HS-27A (cell line): ENCODE measurements at places on chromosomes 7 and 10.

GRCh38 chr7:71482284-71482683 lies 350.3 kb downstream of the GALNT17 start:
- no peak for DNase-seq

DNA sequence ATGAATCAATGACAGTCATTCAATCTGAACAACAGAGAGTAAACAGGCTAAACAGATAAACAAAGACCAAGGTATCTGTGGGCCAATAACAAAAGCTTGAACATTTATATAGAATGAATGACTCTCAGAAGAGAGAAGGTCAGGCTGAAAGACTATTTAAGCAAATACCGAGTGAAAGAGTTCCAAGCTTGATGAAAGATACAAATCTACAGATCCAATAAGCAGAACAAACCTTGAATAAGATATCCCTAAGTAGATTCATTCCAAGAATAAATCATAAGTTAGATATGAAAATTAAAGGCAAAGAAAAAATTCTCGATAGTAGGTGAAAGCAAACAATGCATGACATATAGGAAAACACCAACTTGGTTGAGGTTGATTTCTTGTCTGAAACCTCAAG lies 376.4 kb upstream of the IGFBP3 start:
- no peak for DNase-seq

- DNase-seq: no peak
Observed at GRCh38 chr10:114087655-114088054, 44.0 kb downstream of the ADRB1 start.

DNA sequence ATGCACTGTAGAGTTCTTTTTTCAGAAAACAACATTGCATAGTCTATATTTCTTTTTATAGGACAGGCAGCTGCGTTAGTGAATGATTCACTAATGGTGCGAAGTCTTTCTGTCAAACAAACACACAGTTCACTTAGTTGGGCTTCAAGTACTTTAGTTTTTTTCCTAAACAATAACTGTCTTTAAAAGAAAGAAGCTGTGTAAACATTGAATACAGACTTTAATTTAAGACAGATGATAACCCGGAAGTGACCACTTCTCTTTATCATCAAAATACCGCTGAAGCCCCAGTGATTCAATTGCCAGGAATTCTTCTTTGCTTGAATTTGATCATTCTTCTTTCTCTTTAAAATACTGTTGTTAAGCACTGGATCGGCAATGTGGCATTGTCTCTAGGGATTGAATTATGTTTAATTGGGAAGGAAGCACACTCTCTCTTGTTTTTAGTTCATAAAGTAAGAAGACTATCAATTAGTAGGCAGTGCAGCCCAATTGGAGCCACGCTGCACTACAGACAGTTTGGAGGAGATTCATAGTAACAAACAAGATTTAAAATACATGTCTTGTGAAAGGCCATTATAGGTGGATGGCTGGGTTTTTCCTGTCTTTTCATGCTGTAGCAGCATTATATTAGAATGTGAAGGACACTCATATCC lies 30.4 kb downstream of the CNTNAP2 start:
- DNase-seq: no peak

GRCh38 chr7:33487998-33488682 lies 358.8 kb downstream of the BBS9 start:
- DNase-seq: no peak

DNA sequence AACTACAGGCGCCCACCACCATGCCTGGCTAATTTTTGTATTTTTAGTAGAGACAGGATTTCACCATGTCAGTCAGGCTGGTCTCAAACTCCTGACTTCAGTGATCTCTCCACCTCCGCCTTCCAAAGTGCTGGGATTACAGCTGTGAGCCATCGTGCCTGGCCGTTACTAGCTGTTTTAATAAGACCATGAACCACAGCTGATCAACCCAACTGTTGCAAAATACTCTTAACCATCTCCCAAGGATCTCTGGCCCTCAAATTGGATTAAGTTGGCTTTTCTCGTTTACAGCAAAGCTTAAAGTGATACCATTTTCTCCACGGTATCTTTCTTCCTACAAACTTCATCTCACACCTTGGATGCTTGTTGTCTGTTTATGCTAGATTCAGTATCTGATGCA lies 18.3 kb downstream of the ZFAND2A start:
- no peak for DNase-seq

DNA sequence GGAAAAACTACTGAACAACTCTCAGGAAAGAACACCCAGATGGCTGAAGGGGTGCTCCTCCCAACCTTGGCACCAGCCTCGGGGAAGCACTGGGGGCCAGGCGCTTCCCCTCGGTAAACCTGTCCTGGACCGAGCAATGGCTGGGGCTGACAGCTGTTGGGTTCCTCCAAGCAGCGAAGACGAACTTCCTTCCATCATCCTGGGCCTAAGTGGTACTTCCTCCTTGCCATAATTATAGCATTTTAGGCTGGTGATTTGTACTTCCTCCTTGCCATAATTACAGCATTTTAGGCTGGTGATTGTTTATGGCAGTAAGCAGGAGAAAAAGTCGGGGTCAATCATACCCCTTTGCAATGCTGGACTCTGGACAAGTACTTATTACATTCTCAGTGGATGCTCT lies 69.3 kb downstream of the MYOF start:
- DNase-seq: no peak

GRCh38 chr7:28203508-28204240 lies 23.1 kb upstream of the JAZF1 start:
- peak; percentile 15 for DNase-seq
